ENCODE measurements at places on chromosomes 12 and 14. TPM values are rescaled to one million over a fixed set of nuclear protein-coding genes. Genes with fewer than 3 reads are reported as not detected.

DNA sequence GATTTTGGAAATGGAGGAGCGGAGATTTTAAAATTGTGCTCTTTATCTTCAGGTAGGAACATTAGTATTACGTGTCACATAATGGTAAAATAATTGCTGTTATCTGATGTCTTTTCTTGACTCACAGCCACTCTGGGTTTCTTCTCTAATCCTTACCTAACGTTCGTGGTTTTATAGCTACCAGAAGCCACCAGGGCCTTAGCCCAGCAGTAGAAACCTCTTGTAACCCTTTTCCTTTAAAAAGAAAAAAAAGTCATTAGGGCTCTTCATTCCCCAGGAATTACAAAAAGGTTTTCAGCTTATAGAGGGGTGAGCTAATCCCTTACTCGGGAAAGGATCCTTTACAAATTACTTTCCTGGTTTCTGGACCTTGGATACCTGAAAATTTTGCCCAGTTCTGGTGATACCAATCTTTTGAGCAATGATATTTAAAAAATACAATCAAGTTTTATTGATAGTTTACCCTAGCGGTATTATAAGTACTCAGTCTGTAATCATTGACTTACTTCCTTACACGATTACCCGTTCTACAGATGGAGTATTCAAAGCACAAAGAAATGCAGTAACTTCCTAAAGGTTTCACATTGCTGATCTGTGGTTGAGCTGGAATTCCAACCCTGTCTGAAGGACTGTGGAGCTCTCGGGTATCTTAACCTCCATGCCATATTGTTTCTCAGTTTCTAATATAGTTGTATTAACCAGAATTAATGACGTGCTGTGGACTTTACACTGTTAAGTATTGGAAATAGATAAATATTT lies 1.6 kb downstream of the GABARAPL1 start:
- peak overlapping the region; percentile 89 for H3K4me3 ChIP-seq
- H3K36me3 ChIP-seq: no peaks in the 10 kb centered on the region
- H3K4me1 ChIP-seq: peaks cover 25% of the 10 kb centered on the region
- peak overlapping the region; percentile 30 for H3K27ac ChIP-seq
- H3K27me3 ChIP-seq: no peaks in the 10 kb centered on the region

- peaks cover 27% of the 10 kb centered on the region for H3K4me1 ChIP-seq
Measured at GRCh38 chr12:55633151-55633550, 3.5 kb upstream of the OR10P1 start.

Gene TGFB3
- 4.4 TPM for total RNA-seq

DNA sequence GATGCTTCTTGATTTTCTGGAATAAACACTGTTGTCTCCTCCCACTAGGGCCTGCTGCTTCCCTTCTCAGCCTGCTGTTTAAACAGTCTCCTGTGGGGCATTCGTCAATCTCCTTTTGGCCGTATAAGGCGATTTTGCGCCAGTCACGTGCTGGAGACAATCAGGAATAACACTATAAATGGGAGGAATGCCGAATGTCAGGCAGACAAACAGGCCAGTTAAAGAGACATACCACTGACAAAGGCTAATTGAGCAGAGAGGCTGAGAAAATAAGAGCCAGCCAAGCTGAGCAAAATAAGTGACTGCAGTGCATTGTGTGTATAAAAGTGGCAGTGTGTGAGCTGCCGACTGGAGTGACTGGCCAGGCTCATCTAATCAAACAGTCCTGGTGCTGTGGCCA lies 23.3 kb downstream of the DMAC2L start:
- no peak overlapping the region for H3K27ac ChIP-seq
- peaks cover 2% of the 10 kb centered on the region for H3K36me3 ChIP-seq
- peaks cover 13% of the 10 kb centered on the region for H3K4me1 ChIP-seq
- H3K4me3 ChIP-seq: no peak overlapping the region

DNA sequence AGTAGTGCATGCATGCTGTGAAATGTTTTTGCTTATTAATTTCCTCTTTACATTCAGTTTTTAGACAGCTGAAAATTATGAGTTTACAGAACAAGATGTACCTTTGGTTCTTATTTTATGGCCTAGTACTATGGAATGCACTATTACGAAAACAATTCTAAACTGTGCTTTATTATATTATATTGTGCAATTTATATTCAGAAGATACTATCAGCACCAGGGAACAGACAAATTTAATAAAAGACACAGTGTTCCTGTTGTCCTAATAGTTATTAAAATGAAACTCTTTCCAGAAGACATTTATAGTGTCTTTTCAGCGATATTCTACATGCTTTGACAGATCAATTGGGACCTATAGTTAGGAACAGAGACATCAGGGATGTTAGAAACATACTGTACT lies 427.3 kb downstream of the BTG1 start:
- no peak overlapping the region for H3K27ac ChIP-seq
- no peak overlapping the region for H3K4me3 ChIP-seq
- DNase-seq: no peak
- H3K36me3 ChIP-seq: no peaks in the 10 kb centered on the region
- peaks cover 7% of the 10 kb centered on the region for H3K4me1 ChIP-seq
- H3K27me3 ChIP-seq: no peaks in the 10 kb centered on the region

Gene MIP
- total RNA-seq: not detected

DNA sequence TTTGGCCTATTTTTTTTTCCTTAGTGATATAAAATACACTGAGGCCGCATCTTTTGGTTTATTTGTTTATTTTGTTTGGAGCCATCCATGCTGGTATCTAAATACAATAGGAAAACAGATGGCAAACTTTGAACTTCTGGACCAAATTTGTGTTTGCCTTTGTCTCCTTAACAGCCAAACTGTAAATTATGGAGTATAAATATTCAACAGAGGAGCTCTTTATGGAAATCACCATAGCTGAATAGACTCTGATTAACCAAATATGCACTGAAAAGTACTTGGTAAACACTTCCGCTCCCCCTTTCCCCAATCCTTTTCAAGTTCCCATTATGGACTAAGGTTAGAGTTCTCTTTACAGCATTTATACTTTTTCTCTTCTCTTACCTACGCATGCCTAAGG lies 80.5 kb downstream of the TESC start:
- H3K4me1 ChIP-seq: no peaks in the 10 kb centered on the region
- H3K27ac ChIP-seq: no peak overlapping the region
- H3K36me3 ChIP-seq: peaks cover 27% of the 10 kb centered on the region
- H3K4me3 ChIP-seq: no peak overlapping the region

Gene HNF1A
- not detected for total RNA-seq

DNA sequence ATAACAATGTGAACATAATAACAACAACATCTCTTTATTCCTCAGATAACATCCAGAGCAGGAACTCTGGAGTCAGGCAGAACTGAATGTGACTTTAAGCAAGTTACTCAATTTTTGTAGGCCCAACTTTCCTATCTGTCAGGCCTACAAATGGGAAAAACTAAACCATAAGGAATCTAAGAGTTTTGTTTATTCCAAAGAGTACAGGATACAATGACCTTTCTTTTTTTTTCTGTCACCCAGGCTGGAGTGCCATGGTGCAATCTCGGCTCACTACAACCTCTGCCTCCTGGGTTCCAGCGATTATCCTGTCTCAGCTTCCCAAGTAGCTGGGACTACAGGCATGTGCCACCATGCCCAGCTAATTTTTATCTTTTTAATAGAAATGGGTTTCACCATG lies 9.4 kb downstream of the LPCAT3 start:
- no peaks in the 10 kb centered on the region for H3K27me3 ChIP-seq
- H3K36me3 ChIP-seq: peaks cover 19% of the 10 kb centered on the region
- peaks cover 17% of the 10 kb centered on the region for H3K4me1 ChIP-seq

DNA sequence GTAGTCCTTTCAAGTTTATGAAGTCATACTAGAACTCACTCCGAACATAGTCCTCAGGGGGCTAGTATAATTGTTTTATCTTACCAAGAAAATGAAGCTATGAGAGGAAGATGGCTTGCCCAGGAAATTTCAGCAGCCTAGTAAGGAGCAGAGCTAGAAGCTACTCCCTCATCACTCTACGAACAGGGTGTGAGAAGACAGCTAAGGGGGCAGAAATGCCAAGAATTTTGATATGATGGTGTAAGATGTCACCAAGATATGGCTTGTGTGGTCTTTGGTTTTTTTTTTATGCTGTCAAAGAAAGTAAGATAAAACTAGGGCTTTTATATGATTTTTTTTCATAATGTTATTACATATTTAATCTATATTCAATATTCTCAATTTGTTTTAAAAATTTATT lies 47.6 kb downstream of the PRICKLE1 start:
- peaks cover 11% of the 10 kb centered on the region for H3K27me3 ChIP-seq
- H3K4me3 ChIP-seq: no peak overlapping the region
- no peaks in the 10 kb centered on the region for H3K4me1 ChIP-seq

DNA sequence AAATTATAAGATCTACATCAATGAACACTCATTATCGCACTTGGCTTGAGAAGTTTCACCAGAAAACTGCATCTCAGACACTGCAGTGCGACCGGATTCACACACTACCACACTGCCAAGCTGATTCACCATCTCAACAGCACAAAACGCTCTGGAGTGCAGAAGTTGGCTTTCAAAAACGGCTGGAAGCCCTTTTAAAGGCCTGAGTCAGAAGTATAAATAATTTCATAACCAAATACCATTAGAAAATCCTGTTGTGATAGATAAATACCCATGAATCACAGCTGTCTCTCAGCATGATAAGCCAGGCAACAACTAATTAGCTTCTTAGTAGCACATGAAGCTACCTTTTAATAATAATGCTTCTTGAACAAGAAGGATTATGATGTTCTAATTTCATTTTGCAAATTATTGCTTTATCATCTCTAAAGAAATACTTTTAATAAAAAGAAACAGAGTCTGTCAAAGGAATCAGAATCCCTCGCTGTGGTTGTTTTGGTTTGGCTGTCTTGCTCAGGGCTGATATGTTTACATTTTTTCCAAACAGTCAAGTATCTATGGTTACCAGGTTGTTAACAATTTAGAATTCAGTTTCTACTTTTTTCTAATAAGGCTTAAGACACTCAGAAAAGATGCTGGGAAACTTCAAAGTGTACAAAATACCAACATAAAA lies 51.2 kb downstream of the SLC2A13 start:
- H3K4me1 ChIP-seq: no peaks in the 10 kb centered on the region
- no peak for DNase-seq
- H3K4me3 ChIP-seq: no peak overlapping the region

DNA sequence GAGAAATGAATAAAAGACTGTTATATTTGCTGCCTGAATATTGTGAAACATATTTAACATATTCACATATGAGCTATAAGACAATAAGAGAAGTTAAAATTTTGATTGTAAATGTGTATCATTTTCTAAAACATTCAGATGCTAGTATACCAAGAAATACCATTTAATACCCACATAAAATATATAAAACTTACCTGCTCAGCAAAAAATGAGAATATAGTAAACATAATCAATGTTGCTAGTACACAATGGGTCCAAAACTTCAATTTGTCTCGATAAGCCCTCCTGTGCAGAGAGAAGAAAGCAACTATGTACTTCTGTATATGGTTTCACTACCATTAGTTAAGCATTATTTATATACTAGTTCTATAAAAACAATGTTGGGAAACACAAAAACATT lies 9.6 kb upstream of the SYCP3 start:
- no peaks in the 10 kb centered on the region for H3K27me3 ChIP-seq
- no peak overlapping the region for H3K27ac ChIP-seq
- DNase-seq: no peak
- H3K4me1 ChIP-seq: no peaks in the 10 kb centered on the region
- peaks cover 14% of the 10 kb centered on the region for H3K36me3 ChIP-seq

DNA sequence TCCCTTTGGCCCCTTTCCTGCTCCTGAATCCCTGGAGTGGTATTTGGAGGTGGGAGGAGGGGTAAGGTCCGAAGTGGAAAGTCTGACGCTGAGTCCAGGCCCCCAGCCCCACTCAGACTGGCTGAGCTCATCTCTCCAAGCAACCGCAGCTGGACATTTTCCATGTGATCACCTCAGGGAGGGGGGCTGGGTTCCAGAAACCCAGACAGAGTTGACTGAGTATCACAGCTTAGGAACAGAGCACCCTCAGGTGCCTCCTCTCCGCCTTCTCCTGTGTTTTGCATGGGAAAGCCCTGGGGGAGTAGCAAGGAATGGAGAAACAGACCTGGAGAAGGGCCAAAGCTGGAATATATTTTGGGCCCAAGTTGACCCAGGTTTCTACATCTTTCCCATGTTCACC lies 8.0 kb upstream of the ITGA5 start:
- H3K4me1 ChIP-seq: peaks cover 17% of the 10 kb centered on the region
- H3K27me3 ChIP-seq: no peaks in the 10 kb centered on the region
- H3K27ac ChIP-seq: no peak overlapping the region

- H3K4me3 ChIP-seq: no peak overlapping the region
- no peaks in the 10 kb centered on the region for H3K36me3 ChIP-seq
- H3K27ac ChIP-seq: no peak overlapping the region
- H3K27me3 ChIP-seq: no peaks in the 10 kb centered on the region
- H3K4me1 ChIP-seq: no peaks in the 10 kb centered on the region
Measured at GRCh38 chr14:46769292-46769691, 117.7 kb upstream of the RPL10L start.

DNA sequence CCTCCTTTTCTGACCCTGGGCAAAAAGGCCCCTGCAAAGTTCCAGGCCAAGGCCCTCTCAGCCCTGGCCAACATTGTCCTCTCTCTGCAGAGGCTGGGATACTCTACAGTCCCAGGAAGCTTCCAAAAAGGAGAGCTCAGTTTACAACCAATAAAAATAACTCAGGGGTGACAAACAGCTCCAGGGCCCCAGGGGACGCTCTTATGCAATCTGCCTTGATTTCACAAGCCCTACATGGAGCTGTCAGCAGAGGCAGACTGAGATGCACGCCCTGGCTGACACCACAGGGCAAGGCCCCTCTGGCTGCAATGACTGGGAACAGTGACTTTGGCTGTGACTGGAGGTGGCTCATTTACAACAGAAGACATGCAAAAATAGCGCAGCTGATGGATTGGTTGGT lies 129.0 kb upstream of the MED13L start:
- peaks cover 3% of the 10 kb centered on the region for H3K4me1 ChIP-seq
- peak; percentile 6 for DNase-seq
- no peak overlapping the region for H3K27ac ChIP-seq

- H3K4me1 ChIP-seq: peaks cover 82% of the 10 kb centered on the region
- peaks cover 11% of the 10 kb centered on the region for H3K36me3 ChIP-seq
- H3K4me3 ChIP-seq: peak overlapping the region; percentile 84
- DNase-seq: no peak
- H3K27ac ChIP-seq: peak overlapping the region; percentile 96
- H3K27me3 ChIP-seq: no peaks in the 10 kb centered on the region
Measured at GRCh38 chr14:105064001-105064400, 1.2 kb downstream of the GPR132 start.

Gene VWF
- total RNA-seq: not detected

DNA sequence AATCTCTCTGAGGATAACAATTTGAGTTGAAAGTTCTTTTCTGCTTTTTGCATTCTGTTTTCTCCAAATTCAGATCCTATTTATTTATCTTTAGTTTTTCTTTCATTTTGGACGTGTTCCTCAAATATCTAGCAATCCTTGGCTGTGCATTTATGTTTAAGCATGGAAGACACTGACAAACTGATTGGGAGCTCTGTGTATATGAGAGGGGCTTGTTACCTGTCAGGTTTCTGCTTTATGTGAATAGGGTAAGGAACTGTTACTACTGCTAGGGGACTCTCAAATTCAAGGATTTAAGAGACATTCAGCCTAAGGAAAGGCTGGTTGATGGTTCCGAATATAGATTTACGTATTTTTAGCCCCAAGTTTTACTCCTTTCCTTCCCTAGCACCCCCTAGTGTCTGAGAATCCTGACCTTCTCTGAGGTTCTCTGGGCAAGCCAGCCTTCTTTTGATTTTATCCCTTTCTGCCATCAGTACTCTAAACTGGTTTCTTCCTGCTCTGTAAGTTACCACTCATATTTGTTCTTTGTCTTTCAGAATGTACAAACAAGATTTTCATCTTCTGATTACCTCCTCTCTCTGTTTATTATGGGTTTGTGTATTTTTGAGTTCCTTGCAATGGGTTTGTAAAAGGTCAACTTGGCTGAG lies 30.5 kb downstream of the YLPM1 start:
- DNase-seq: peak; percentile 31
- peak overlapping the region; percentile 81 for H3K27ac ChIP-seq
- H3K4me1 ChIP-seq: peaks cover 40% of the 10 kb centered on the region
